ENCODE measurements at places on chromosomes 1 and 21.
A peak's percentile ranks its signal among the peaks of the same experiment; 100 is the strongest.

- DNase-seq = peak; percentile 43
Measured at GRCh38 chr1:32791881-32792280, 25.3 kb downstream of the YARS1 start.

DNA sequence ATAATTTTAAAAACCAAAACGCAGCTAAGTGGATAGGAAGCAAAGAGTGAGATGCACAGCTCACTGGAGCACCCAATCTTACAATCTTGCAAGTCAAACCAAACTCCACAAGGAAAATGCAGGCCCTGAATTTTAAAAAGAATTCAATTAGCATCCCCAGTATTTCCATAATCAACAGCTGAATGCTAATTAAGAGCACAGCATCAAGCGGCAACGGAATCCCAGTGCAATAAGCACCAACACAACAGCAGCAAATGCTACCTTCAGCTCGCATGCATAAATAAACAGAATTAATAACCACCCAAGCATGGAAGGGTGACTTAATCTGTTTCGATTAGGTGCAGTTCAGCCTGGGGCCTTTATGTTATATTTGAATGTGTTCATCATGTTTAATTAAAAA lies 142.9 kb downstream of the SLC45A1 start:
- no peak for DNase-seq

- no peak for DNase-seq
Measured at GRCh38 chr1:87588495-87588894, 259.8 kb downstream of the LMO4 start.

GRCh38 chr1:185073725-185074124 lies 28.4 kb downstream of the RNF2 start:
- DNase-seq = no peak

DNA sequence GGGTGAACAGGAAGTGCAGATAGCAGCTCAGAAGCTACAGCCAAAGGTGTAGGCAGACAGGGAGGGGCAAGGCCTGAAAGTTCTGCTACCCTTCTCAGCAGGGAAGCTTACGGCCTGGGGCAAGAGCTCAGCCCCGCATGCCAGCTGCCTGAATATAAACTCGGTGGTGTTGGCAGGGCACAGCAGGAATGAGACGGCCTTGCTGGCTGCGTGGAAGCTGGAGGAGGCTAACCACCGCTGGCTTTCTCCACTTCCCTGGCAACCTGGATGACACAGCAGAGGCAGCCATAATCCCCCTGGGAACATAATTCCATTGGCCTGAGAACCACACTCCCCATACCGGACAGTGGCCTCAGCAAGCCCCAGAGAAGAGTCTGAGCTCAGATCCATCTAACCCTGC lies 81.9 kb upstream of the PRRC2C start:
- DNase-seq = peak; percentile 67

DNA sequence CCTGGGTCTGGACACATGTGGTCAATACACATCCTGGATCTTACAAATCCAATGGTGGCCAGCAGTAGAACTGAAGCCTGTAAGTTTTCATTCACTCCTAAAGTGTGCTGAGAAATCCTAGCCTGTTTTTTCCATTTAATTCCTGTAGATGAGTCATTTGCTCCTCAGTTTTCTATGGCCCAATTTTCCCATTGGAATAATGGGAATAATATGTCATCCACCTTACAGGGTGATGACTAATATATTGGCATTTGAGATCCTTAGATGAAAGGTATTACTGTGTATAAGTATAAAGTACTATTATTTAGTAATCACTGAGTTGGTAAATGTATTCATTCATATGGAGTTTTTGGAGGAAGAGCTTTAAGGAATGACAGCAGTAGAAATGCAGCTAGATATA lies 89.7 kb upstream of the ADAR start:
- DNase-seq = peak; percentile 8

GRCh38 chr1:66757722-66758240 lies 5.5 kb downstream of the DYNLT5 start:
- DNase-seq = no peak

DNA sequence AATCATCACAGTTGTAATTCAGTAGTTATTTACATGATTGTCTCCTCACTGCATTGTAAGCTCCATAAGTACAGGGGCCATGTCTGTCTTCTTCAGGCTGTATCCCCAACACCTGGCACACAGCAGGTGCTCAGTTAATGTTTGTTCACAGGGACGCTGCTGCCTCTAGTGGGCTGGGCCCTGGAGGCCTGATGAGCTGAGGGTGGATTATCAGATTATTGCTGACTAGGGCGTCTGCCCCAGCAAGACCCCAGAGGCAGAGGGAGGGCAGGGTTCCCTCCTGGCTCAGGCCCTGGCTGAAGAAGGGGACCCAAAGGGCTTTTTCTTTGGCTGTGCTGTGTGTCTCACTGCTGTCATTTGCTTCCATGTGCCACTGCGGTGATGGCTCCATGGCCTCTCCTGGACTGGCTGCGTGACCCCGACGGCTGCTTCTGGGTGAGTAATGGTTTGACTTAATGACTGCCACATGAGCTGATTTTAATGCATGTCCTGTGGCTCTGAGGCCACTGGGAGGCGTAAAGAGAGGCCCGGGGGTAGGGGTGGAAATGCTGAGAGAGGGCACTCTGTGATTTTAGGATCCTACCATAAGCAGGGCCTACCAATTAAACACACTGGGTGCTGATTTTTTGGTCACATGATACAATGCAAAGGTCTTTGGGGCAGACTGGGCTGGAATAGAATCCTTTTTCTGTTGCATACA lies 20.8 kb upstream of the EPB41 start:
- peak; percentile 59 for DNase-seq

GRCh38 chr1:154413177-154413783 lies 8.1 kb downstream of the IL6R start:
- no peak for DNase-seq

GRCh38 chr1:79310609-79311008 lies 304.1 kb upstream of the ADGRL4 start:
- DNase-seq = no peak

DNA sequence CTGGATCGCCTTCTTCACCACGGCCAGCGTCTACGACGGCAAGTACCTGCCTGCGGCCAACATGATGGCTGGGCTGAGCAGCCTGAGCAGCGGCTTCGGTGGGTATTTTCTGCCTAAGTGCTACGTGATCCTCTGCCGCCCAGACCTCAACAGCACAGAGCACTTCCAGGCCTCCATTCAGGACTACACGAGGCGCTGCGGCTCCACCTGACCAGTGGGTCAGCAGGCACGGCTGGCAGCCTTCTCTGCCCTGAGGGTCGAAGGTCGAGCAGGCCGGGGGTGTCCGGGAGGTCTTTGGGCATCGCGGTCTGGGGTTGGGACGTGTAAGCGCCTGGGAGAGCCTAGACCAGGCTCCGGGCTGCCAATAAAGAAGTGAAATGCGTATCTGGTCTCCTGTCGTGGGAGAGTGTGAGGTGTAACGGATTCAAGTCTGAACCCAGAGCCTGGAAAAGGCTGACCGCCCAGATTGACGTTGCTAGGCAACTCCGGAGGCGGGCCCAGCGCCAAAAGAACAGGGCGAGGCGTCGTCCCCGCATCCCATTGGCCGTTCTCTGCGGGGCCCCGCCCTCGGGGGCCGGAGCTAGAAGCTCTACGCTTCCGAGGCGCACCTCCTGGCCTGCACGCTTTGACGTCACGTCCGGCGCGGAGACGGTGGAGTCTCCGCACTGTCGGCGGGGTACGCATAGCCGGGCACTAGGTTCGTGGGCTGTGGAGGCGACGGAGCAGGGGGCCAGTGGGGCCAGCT lies at the start of gene ZBTB48:
Gene ZBTB48 (plus strand): TSS at position 621 of the 745 bp plus-strand sequence. CDS start 616 bp downstream, outside the sequence.
- DNase-seq = peak; percentile 97

- DNase-seq = no peak
Measured at GRCh38 chr1:100516857-100517256, 21.1 kb upstream of the GPR88 start.

GRCh38 chr1:106223213-106223612 lies 833.3 kb upstream of the PRMT6 start:
- DNase-seq = no peak

GRCh38 chr1:211329764-211330201 lies 3.1 kb downstream of the TRAF5 start:
- DNase-seq = no peak

- no peak for DNase-seq
Measured at GRCh38 chr1:24392982-24393650, 20.5 kb downstream of the STPG1 start.

DNA sequence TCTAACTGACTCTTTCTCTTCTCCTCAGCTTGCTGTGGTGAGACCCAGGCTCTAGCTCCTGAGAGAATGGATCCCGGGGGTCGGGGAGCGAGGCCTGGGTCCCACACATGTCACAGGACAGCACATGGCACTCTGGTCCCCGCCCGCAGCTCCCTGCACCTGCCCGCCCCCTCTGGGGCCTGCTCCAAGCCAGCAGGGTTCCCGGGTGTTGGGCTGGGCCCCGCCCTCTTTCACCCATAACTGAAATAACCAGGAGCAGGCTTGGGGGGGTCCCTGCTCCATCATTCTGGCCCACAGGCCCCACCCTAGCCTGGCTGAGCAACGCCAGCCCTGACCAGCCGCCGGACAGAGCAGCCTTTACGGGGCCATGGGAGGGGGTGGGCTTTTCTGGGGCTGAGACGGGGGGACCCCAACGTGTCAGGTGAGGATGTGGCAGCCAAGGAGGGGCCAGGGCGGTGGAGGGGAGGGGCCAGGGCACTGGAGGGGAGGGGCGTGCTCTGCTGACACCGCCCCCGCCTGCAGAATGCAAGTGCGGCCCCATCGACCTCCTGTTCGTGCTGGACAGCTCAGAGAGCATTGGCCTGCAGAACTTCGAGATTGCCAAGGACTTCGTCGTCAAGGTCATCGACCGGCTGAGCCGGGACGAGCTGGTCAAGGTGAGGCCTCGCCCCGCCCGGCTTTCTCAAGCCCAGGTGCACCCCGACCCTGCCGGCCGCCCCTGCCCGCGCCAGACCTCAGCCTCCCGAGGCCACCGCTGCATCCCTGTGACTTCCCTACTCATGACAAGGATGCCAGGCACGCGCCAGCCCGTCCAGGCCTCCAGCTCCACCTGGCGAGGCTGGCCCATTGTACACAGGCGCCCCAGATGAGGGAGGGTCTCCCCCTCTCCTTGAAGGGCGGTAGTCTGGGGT lies 19.4 kb downstream of the COL6A1 start:
- no peak for DNase-seq

- no peak for DNase-seq
Measured at GRCh38 chr1:50454911-50455310, 31.7 kb upstream of the DMRTA2 start.

GRCh38 chr1:119055568-119055967 lies 67.4 kb upstream of the TBX15 start:
- DNase-seq = no peak

- DNase-seq = no peak
Measured at GRCh38 chr1:209768354-209768774, 12.5 kb downstream of the TRAF3IP3 start.

GRCh38 chr1:185608177-185608576 lies 126.0 kb upstream of the HMCN1 start:
- DNase-seq = peak; percentile 33

GRCh38 chr1:22470227-22470626 lies 18.6 kb downstream of the ZBTB40 start:
- DNase-seq = no peak

- DNase-seq = no peak
Measured at GRCh38 chr21:39686646-39687468, 58.1 kb upstream of the IGSF5 start.

DNA sequence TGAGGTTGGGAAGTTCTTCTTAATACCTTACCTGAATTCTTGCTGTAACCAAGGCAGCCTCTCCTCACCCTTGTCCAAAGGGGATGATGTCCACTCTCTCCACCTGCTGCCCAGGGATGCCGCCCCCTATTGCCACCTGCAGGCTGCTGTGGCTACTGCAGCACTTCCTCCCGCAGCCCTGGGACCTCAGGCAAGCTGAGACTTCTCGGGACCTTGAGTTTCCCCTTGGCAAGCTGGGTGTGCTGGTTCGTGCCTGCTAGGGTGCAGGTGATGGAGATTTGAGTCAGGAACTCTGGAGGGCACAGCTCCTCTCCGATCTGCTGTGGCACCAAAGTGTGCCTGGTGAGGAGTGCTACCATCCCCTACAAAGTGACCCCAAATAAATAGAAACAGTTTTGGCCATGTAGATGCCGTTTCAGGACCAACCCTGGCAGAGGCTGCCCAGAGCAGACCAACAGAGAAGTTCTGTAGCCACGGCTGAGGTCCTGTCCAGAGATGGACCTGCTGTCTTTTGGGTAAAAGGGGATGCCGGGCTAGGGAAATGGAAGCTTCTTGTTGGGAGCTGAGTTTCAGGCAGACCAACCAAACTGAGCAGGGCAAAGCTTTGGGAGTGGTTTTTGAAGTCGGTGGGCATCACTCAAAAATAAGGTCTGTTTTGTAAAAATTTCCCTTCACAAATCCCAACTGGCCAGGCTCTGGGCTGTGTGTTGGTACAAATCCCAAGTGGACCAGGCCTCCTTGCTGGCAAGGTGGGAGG lies 31.7 kb downstream of the RUNX3 start:
- DNase-seq = peak; percentile 26

GRCh38 chr21:25491267-25491666 lies 116.0 kb downstream of the MRPL39 start:
- no peak for DNase-seq

- DNase-seq = no peak
Measured at GRCh38 chr1:205840146-205840923, 9.6 kb downstream of the PM20D1 start.

GRCh38 chr1:16926491-16927073 lies 4.9 kb downstream of the CROCC start:
- DNase-seq = no peak
